ENCODE measurements at places on chromosomes 7 and 10.

GRCh38 chr10:70899096-70899495, 10.7 kb upstream of the PCBD1 start:
- DNase-seq = no peak

- no peak for DNase-seq
Observed at GRCh38 chr7:144857463-144857862, 21.6 kb upstream of the TPK1 start.

DNA sequence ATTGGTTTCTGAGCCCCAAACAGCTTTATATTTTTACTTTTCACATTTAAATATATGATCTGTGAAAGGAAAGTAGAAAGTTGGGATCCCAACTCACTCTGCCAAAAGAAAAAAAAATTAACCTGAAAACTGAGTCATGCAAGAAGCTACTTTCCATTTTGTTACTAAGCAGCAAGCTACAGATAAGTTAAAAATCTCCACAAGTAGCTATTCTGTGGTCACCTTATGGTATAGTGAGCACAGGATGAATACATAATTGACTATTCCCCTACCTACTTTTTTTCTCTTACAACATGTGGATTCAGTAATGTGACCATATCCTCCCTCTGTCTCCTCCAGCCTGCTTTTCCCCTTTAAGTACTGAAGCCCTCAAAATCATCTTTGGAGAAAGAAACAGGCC, 30.3 kb upstream of the CREB3L2 start:
- DNase-seq = no peak

DNA sequence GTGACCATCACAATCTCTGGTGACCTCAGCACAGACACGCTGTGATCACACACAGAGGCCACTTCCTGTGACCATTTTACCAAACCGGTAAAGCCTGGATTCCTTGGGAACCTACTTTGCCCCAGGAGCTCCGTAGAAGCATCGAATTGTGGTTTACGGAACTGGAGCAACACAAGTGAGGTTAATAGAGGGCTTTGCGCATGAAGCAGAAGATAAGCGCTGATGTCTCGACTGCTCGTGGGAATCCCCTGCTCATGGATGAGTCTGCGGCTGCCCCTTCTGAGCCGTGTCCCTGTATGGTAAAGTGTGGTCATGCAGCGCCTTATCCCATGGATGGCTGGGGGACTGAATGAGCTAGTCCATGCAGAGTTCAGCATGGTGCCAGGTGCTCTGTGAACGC, 53.6 kb downstream of the VIPR2 start:
- no peak for DNase-seq

GRCh38 chr10:21002091-21002878, 105.2 kb upstream of the NEBL start:
- no peak for DNase-seq

- peak; percentile 46 for DNase-seq
Observed at GRCh38 chr7:24882989-24883621, 96.9 kb downstream of the OSBPL3 start.

DNA sequence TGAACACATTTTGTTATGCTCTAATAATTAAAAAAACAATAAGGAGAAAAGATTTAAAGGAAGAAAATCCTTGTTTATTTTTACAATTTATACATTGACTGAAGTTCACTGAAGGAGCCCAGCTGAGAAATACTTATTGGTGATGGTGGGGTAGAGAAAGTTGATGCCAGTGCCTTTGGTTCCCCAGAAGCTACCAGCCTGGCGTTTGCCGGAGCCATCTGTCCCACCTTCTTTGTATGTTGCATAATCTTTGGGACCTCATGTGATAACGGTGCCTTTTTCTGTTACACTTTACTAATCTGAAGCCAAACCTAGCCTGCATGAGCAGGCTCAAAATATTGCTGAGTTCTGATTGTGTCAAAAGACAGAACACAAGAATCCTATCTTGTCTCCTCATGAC, 22.7 kb downstream of the ZNF365 start:
- DNase-seq = no peak

DNA sequence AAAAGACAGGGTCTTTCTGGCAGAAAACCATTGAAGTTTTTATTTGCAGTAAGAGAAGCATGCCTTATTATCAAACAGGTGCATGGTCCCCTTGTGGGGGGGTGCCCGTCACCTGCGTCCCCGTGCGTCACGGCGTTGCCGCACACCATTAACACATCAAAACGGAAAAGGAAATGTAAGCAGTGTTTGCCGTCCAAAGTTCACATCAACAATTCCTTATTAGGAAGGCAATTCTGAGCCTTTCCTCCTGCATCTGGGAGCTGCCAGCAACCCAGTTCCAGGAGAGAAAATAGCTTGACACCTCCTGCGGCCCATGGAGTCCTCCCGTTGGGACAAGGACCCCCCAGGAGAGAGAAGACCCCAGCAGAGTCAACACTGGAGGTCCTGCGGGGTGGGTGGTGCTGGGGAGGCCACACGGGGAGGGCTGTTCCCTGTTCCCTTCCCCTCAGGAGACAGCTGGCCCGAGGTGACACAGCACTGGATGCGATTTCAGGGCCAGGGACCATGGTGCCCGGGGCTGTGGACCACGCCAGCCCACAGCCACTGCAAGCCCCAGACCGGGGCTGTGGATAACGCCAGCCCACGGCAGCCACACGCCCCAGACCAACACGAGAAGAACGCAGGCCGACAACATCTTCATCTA, 39.5 kb downstream of the DIP2C start:
- DNase-seq = peak; percentile 85

DNA sequence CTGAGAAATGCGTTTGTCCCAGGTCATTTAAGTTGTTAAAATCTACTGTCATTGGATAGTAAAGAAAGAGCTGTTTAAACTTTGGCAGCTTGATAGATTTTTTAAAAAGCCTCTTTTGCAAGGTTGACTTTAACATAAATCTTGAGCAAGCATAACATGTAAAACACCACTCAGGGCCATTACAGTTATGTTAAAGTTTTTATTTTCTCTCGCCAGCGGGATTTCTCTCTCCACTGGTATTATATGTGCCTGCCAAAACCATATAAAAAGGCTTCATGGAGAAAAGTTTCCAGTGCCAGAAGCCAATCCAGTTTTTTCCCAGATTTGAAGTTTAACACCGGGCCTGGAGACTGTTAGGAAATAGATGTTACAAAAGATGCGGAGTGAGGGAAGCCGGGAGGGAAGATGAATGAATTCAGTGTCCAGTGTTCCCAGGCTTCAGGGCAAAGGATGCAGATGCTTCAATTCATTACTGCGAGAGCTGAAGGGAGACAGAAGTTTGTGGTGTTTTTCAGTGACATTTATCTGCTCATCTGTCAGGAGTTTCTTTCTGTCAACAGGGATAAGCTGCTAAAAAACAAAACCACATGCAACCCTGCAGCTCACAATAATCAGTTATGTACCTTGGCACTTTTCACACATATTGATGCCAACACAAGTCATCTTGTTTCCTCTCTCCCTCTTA, 155.5 kb downstream of the SPAG6 start:
- DNase-seq = no peak

GRCh38 chr7:70486977-70487376, 645.0 kb upstream of the GALNT17 start:
- DNase-seq = no peak

DNA sequence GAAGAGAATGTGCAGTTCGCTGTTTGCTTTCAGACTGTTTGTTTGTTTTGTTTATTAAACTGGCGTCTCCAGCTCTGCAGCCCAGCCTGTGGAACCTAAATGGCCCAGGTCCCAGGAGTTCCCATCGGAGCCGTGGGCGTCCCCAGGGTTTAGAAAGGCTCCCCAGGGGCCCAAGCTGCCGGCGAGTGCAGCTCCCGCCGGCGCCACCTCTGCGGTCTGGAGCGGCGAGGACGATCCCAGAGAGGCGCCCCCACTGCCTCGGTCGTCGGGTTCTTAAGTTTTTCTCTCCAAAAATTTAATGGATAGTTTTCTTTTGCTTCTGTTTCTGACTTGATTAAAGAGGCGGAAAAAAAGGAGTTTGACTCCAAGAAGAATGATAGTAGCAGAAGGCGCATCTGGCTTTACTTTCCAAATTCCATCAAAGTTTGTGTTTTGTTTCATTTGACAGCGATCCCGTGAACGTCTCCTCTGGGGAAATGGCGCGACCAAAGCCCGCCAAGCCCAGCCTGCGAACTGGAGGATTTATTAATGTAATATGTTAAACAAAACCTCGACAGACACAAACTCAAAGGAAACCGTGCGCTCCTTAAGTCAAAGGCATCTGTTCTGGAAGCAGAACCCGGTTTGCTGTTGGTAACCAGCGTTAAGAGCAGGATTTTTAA, 718 bp upstream of the FZD1 start:
- peak; percentile 10 for DNase-seq

GRCh38 chr7:149561072-149561471, 63.5 kb upstream of the ZNF746 start:
- no peak for DNase-seq

- DNase-seq = no peak
Observed at GRCh38 chr7:51617686-51618085, 301.1 kb upstream of the COBL start.

- no peak for DNase-seq
Observed at GRCh38 chr7:148437043-148437442, 153.5 kb upstream of the C7orf33 start.
